Pons (tissue), 1 donor: ENCODE measurements at places on chromosomes 7 and 10.

- no peak for DNase-seq
Observed at GRCh38 chr7:108340856-108341411, 115.3 kb downstream of the NRCAM start.

- no peak for DNase-seq
Observed at GRCh38 chr7:73809467-73809951, 21.3 kb upstream of the CLDN4 start.

DNA sequence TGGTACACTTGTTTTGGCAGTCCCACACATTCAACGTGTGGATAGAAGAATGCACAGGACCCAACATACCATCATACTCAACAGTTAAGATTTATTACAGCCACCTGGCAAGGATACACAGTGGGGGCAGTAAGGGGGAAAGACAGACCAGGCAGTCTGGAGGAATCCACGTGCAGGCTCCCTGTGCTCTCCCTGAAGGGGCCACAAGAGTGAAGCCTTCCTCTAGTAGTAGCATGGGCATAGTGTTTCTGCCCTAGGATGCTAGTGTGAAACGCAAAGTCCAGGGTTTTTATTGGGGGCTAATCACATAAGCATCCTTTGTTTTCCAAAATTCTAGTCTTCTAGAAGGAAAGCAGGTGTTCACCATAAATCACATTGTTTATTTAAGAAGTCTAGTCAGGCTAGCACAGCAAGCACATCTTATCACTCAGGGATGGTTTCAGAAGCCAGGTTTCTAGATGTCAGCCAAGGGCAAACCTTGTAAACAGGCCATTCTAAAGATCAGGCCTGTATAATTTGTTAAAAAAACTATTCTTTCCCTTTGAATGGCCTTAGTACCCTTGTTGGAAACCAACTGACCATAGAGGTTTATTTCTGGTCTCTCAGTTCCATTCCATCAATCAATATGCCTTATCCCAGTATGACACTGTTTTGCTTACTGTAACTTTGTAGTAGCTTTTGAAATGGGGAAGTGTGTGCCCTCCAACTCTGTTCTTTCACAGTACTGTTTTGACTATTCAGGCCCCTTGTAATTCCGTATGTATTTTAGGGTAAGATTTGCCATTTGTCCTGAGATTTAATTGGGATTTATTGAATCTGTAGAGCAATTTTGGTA is 12.4 kb upstream of the TFAM start:
- no peak for DNase-seq

GRCh38 chr7:40231796-40232195 is 97.0 kb downstream of the SUGCT start:
- no peak for DNase-seq

- no peak for DNase-seq
Observed at GRCh38 chr10:17041626-17042520, 87.7 kb downstream of the CUBN start.

DNA sequence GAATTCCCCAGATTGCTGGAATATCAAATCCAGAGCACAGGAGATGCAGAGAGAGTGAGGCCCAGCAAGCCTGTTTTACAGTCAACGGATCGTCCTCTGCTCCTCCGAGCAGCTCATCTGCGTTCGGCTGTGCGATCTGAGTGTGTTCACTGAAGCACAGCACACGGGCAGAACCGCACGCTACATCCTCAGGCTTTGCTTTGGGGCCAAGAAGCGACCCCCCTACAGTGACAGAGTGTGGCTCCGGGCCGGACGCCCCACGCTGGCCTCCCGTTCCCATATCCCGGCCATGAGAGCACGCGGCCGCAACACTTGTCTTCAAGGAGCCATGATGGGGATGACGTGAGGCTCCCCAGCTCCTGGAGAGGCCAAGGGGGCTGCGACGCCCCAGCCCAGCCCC is 431.4 kb downstream of the DNAJB6 start:
- no peak for DNase-seq

DNA sequence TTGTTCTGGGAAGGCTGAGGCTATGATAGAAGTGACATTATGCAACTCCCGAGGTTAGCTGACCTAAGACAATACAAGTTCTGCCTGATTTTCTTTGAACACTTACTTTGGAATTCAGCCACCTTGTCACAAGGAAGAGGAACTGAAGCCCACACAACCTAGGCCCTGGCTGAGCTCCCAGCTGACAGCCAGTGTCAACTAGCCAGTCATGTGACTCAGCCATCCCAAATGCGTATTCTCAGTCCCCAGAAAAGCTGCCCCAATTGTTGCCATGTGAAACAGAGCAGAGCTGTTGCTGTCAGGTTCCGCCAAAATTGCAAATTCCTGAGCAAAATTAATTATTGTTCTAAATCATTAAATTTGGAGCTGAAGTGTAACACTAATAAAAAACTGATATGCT is 1010.0 kb downstream of the XPNPEP1 start:
- DNase-seq, result peak; percentile 27
